Stimulated activated CD4-positive, alpha-beta T cell treated with anti-CD3 and anti-CD28 coated beads, TNF-alpha, amount 100 ng/mL, for 1 hour (primary cell): ENCODE measurements at places on chromosomes 11 and 22.
A peak's percentile ranks its signal among the peaks of the same experiment; 100 is the strongest.

- DNase-seq, result no peak
Measured at GRCh38 chr11:86067009-86067850, 1.7 kb downstream of the PICALM start.

DNA sequence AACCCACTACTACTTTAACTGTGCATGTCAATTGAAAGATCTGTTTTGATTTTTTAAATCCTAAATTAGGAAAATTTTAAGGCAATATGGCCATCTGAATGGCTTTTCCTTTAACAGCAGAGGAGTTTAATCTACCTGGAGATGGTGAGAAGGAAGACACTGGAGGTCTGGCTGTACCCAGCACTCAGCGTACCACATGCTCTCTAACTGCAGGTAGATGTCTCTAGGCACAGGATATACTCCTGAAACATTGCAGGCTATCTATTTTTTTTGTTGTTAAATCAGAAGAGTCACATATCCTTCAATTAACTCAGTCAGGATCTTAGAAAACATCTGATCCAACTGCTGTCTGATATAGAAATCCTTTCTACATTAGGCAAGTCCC lies 17.3 kb upstream of the CASTOR1 start:
- no peak for DNase-seq

DNA sequence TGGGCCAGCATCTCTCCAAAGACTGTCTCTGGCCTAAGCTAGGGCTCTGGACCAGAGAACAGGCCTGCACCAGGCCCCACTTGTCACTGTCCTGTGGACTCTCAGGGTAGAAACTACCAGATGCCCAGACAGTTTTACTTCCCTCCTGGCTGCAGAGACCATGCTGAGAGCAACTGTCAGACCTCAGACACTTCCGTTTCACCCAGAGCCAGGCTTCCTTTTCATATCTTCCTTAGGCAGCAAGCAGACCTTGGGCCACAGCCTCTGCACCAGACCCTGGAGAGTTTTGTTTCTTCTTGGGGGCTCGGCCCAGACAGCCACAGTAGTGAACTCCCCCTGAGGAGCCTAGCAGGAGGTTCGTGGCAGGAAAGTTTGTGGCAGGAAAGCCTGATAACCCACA lies 12.1 kb upstream of the FCHSD2 start:
- no peak for DNase-seq

DNA sequence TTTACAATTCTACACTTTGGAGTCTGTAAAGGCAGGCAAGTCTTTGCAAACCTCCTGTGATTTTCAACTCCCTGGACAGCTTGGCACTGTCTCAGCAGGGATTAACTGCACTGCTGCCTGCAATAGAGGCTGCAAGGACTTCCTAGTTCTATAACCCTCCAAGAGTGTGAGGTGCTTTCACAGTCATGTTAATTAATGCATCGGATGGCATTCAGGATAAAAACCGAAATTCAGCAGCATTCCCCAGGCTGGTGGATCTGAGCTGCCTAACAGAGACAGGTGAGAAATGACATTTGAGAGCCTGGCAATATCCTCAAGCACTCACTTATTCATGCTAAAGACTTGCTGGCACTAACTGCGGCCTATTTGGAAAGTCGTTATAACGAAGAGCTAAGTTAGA lies 85.0 kb downstream of the LARGE1 start:
- no peak for DNase-seq

GRCh38 chr22:38202437-38203089 lies 769 bp downstream of the MAFF start:
- DNase-seq, result no peak

DNA sequence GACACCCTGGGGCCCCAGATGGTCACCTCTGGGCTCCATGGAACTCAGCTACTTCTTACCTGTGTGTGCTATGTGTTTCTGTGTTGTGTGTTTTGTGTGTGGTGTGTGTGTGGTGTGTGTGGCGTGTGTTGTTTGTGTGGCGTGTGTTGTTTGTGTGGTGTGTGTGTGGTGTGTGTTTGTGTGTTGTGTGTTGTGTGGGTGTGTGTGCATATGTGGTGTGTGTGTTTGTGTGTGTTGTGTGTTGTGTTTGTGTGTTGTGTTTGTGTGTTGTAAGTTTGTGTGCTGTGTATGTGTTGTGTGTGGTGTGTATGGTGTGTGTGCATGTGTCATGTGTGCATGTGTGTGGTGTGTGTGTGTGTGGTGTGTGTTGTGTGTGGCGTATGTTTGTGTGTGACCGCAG lies 3.8 kb upstream of the WNT7B start:
- no peak for DNase-seq

GRCh38 chr11:34160049-34160721 lies 54.8 kb downstream of the NAT10 start:
- DNase-seq, result no peak

- no peak for DNase-seq
Measured at GRCh38 chr11:102428696-102429095, 23.9 kb downstream of the TMEM123 start.

DNA sequence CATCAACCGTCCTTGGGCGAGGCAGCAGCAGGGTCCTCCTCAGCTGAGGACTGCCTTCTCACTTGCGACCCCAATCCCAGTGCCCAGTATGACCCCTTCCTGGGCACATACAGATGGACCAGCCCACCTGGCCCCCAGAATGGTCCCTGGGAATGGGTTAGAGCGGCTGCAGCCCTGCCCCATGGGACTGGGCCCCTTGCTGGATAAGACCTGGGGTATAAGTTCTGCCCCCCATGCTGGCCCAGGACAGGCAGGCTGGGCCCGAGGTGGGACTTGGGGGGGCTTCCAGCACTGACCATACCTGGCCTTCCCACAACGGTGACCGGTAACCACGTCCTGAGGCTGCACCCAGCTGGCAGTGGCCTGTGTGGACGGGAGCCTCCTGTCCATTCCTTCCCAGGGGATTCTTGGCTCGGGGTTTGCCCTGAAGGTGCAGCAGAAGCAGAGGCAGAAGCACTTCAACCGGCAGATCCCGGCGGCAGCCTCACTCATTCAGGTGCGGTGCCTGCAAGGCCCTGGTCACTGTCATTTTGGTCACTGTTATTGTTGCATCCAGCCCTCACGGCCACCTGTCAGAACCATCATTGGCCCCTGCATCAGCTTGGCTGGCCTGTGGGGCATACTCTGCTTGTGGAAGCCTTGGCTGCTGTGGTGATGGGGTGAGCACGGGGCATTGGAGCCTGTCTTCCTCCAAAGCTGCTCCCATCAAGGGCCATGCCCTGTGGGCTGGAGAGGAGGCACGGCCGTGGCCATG lies 114.8 kb downstream of the KCNQ1OT1 start:
- no peak for DNase-seq

GRCh38 chr11:110473706-110474105 lies 44.0 kb downstream of the FDX1 start:
- DNase-seq, result no peak

- peak; percentile 18 for DNase-seq
Measured at GRCh38 chr11:86800076-86800959, at the start of gene PRSS23. Gene PRSS23, plus strand, starts transcription at chr11:86800542. Its CDS starts 7,102 bp downstream, at chr11:86807644.

DNA sequence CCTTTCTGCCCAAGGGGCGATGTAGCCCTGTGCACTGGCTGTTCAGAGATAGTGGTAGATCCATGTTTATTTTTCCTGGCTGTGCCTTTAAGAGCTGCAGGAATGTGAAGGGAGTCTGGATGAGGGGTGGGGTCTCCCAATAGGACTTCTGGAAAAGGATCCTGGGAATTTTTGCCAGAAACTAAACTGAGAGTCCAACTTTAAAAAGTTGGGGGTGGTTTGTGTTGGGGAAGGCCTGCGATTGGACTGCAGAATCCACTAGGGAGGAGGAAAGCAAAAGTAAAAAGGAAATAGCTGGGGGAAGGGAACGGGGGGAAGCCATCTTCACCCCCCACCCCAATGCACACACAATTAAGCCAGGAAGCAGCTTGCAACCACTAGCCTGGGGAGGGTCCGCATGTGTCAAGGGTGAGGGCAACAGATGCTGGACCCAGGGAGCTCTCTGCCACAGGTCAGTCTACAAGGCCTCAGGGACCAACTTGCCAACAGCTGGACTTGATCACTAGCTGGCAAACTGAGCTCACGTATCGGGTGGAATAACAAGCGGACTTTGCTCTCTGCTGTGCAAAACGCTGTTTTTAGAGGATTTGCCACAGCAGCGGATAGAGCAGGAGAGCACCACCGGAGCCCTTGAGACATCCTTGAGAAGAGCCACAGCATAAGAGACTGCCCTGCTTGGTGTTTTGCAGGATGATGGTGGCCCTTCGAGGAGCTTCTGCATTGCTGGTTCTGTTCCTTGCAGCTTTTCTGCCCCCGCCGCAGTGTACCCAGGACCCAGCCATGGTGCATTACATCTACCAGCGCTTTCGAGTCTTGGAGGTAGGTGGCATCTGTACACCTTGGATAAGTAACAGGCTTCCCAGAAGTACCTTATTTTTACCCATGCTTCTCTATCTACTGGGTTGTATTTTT lies at the start of gene OLFML1:
OLFML1 (plus strand) TSS at position 321 of the 912 bp plus-strand sequence; CDS start at position 691, 370 bp downstream.
- no peak for DNase-seq

- no peak for DNase-seq
Measured at GRCh38 chr22:24129980-24130379, 51.3 kb upstream of the SUSD2 start.

GRCh38 chr11:83025267-83025704 lies 46.4 kb downstream of the RAB30 start:
- DNase-seq, result no peak

GRCh38 chr11:65890324-65891218 lies at the start of gene CCDC85B:
Gene CCDC85B, plus strand, starts transcription at chr11:65890673. Its CDS starts 111 bp downstream, at chr11:65890784.
- DNase-seq, result peak; percentile 94
